ENCODE measurements at places on chromosomes 6 and 20.
A peak's percentile ranks its signal among the peaks of the same experiment; 100 is the strongest.

DNA sequence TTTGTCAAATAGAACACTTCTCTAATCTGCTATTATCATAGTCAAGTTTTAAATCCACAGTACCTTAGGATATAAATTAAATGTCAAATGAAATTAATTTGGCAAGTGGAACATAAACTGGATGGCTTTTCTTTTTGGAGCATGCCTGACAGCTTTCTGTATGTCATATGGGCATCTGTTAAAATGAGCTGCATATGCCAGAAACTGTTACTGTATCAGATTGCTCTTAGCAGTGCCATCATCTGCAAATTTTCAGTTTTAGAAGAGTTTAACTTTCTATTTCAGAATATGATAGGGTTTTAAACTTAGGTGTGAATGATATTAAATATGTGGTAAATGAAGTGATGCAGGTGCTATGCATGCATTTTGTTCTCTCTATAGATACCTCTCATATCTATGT lies 3.4 kb upstream of the EEF1E1 start:
- no peak for DNase-seq

DNA sequence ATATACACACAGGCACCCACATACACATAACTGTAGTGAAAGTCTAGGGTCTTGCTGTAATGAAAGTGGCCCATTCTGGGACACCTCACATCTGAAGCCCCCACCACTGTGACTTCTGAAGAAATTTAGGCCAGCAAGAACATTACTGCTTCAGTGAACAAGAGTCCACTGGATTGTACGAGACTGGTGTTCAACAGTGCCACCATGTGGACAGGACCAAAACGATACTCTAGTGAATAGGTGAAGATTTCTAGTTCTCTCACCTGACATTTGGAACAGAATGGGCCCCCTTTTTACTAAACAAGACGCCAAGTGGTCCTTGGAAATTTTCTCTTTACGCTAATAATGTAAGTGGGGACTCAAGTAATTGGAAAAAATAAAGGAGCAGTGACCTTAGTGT lies 156.9 kb downstream of the MAFB start:
- no peak for DNase-seq

- no peak for DNase-seq
Observed at GRCh38 chr20:926670-927069, 10.5 kb upstream of the ANGPT4 start.

DNA sequence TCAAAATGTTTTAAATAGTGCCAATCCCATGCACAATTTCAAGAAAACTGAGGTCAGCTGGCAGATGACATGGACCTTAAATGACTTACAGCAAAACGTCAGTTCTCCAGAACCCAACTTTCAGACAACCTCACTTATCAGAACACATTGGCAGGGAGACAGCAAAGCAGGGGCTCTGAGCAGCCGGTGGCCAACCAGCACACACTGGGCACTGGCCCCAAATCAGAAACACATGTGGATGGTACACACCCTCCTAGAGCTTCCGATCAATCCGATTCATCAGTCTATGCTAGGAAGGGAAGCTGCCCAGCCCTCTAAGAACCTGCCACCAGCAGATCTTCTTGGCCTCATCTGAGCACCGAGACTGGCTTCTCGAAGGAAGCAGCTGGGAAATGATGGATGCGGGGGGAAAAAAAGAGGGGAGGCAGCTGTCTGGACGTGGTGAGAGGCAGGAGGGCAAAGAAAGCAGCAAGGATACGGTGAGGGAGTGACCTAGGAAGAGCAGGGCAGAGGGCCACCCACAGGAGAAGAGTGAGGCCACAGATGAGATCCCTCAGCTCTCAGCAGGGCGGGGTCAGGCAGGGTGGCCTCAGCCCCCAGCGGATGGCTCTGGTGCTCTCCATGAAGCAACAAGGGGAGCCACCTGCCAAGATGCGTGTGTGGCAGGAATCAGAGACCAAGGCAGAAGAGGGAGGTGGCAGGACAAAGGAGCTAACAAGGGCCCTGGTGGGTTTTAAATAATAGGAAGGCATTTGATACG lies 32.9 kb downstream of the TAF4 start:
- DNase-seq, result no peak

DNA sequence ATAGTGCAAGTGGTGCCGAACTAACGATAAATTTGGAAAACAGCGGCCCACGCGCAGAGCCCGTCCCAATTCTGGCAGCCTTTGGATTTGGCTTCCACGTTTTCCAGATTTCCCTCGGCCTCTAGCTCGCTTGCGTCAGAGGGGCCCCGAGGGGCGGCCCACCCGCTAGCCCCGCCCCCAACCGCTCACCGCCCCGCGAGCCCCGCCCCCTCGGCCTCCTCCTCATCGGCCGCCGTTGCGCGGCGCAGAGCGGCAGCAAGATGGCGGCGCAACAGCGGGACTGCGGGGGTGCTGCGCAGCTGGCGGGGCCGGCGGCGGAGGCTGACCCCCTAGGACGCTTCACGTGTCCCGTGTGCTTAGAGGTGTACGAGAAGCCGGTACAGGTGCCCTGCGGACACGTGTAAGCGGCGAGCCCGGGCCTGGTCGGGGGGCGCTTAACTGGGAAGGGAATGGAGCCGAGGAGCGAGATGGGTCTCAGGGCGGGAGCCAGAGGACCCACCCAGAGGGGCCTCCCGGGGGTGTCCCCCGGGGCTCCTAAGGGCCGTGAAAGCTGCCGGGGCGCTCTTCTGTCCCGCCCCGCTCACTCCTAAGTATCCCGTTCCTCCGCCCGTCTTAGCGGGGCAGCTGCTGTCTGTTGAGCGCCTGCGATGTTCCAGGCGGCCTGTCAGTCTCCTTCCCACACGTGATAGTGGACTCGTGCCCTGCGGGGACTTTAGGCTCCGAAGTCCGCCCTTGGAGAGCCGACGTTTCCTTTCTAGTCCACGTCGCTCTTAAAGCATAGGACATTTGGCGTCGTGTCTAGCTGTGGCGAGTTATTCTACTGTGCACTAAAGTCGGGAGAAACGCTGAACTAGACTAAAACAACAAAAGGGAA lies at the start of gene RNF114:
Gene RNF114, plus strand, starts transcription at position 245 of the 874 bp plus-strand sequence. Its CDS starts 16 bp downstream, at position 261.
- peak; percentile 91 for DNase-seq
